Fibroblast of the aortic adventitia (primary cell): ENCODE measurements at places on chromosomes 3 and 15.

DNA sequence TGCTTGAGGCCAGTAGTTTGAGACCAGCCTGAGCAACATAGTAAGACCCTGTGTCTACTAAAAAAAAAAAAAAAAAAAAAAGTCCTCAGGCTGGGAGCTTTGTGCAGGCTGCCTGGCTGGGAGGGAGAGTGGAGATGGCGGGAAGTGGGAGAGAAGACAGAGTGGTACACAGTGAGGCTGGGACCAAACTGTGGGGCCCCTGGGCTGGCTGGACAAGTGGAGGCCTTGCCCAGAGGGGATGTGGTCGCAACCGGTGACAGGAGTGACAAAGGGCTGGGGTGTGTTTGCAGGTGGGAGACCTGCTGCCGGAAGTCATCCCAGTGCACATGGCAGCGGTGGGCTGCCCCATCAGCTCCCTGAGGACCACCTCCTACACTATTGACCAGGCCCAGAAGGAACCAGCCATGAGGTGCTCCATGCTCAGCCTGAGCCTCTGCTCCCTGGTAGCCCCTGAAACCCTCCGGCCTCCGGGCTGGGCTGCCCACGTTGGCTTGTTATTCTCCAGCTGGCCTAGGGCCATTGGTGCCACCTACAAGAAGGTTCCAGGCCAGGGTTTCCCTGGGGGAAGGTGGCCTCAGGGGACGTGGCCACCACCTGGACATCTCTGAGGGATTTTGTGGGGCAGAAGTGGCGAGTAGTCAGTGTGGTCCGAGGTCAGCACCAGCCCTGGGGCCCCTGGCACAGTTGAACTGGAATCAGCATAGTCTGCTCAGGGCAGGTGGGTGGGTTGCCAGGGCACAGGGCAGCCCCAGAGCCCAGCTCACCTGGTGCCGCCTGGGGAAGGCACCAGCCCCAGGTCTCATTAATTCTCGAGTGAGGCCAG, 22.7 kb downstream of the ACAA1 start:
- DNase-seq = no peak

GRCh38 chr15:71336671-71337070, 221.4 kb downstream of the THSD4 start:
- DNase-seq = no peak

DNA sequence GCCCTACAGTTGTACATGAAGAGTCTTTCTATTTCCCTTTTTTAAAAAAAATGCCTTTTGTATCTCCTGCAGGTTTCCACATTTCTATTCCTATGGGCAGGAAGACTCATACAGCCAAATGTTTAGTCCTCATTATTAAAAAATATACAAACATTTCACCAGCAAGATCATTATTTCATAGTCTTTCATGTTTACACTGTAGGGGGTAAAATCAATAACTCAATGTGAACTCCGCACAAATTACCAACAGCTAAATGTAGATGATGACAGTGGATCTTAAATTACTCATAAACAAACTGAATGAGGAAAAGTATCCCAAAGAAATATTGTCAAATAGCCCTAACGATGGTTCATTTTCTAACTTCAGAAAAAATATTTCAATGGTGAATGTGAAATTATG, 99.5 kb downstream of the MAGI1 start:
- DNase-seq = no peak

- no peak for DNase-seq
Observed at GRCh38 chr3:191401775-191402357, 59.1 kb upstream of the PYDC2 start.

- no peak for DNase-seq
Observed at GRCh38 chr3:103953796-103954195, 1412.9 kb upstream of the ALCAM start.

DNA sequence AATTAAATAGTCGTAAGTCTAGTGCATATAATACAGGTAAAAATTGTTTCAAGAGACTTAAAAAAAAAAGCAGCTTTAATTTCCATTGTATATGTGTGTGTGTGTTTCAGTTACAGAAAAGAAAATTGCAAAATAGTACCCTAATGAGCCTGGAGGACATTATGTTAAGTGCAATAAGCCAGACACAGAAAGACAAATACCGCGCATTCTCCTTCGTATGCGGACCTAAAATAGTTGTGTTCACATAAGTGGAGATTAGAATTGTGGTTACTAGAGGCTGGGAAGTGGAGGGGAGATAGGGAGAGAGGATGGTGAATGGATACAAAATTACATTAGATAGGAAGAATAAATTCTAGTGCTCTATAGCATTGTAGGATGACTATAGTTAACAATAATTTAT, 3.6 kb downstream of the MESD start:
- no peak for DNase-seq

DNA sequence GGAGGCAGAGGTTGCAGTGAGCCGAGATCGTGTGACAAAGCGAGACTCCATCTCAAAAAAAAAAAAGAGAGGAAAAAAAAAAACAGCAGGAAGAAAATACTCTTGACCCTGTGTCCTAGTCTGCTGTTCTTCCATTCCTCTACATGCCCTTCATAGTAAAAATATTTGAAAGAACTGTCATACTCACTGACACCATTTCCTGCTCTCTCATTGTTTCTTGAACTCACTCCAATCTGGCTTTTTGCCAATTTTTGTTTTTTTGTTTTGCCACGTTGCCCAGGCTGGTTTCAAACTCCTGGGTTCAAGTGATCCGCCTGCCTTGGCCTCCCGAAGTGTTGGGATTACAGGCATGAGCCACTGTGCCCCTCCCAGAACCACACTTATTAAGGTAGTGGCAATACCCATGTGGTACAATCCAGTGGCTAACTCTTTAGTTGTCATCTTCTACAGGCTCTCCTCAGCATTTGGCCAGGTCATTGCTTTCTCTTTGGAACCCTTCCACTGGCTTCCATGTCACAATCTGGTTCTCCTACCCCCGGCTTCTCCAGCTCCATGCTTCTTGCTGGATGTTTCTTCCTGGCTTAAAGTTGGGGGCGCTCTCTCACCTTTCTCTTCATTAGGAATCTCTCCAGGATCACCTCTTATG, 238.2 kb upstream of the C2CD4B start:
- peak; percentile 69 for DNase-seq

GRCh38 chr3:188510366-188510765, 356.4 kb downstream of the LPP start:
- peak; percentile 72 for DNase-seq

DNA sequence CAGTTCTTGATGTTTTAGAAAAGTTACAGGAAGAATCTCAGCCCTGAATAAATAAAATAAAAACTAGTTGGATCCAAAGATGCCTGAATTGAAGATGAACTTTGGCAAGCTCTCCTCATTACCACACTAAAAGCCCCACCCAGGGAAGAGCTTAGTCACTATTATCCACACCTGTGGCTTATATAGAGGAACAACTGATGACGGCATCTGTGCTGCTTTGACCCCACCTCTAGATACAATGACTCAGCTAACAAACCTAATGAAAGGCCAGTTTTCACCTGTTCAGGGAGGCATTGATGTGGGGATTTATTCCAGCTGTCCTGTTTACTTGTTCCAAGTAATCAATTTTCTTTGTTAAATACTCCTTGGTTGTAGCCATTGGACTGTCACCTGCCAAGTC, 604.7 kb upstream of the EPHA6 start:
- DNase-seq = no peak

GRCh38 chr3:141646760-141647561, 91.1 kb upstream of the RNF7 start:
- DNase-seq = peak; percentile 29

DNA sequence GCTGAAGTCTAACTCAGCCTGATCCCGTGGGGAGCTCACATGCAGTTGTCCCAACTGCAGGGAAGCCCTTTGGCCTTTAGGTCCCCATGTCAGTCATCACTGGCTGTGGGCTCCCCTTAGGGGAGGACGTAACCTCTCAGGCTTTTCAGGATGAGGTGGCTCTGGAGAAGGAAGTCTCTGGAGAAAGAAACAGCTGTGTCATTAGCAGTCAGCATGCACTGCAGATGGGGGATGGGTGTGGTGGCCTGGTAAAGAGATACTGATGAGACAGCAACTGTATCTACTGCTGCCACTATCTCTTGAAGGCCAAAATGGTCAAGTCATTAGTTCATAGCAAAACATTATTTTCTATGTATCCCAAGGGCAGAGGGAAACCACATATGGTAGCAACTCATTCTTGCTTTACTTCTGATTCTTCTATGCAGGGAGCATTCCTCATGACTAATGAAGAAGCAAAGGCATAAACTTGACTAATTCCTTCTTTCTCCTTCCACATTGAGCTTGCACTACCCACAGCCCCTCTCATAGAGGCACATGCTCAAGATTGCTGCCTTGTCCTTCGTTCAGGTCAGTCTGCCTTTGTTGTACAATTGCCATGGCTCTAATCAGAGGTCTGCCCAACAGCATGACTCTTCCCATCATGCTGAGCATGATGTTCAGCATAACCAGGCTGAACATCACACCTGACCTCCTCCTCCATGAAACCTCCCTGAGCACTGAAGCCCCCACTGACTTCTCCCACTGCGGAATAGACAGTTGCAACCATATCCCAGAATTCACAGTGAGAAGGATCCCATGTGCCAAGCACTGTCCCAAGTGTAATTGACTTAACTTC, 47.8 kb upstream of the TMEM158 start:
- no peak for DNase-seq

GRCh38 chr15:63046917-63047760, 4.6 kb downstream of the TPM1 start:
- DNase-seq = peak; percentile 63

DNA sequence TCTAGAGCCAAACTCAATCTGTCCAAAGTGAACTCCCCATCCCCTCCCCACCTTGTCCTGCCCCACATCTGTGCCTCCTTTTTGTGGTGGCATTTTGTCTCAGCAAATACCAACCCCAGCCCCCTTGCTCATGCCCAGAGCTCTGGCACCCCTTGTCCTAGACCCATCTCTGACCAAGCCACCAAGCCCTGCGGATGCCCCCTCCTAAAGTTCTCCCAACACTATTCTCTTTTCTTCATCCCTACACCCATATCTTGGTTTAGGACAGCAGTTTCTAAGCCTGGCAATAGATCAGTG, 17.7 kb downstream of the ACAA1 start:
- DNase-seq = no peak

- DNase-seq = no peak
Observed at GRCh38 chr15:92576597-92577200, 78.9 kb downstream of the FAM174B start.

- no peak for DNase-seq
Observed at GRCh38 chr3:143081844-143082778, 37.5 kb upstream of the CHST2 start.

- DNase-seq = no peak
Observed at GRCh38 chr3:184379358-184380184, at the start of gene CHRD. CHRD (plus strand) TSS chr3:184380054; CDS start chr3:184380319, 265 bp downstream.

DNA sequence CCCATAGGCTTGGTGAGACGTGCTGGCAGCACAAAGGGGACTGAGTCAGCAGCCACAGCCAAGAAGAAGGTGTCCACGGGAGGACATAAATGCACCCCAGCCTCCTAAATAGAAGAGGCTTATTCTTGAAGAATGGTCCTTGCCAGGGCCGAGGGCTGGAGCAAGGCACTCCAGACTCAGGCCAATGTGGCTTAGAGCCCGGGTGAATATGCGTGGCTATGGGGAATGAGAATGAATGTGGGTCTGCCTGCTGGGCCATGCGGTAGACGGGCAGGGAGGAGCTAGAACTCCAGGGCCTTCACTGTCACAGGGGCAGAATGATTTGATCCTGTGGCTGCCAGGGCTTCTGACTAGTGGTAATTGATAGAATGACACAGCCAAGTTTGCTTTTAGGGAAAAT, 34.0 kb downstream of the DHX30 start:
- no peak for DNase-seq

GRCh38 chr3:31573036-31573779, 40.5 kb downstream of the STT3B start:
- no peak for DNase-seq

DNA sequence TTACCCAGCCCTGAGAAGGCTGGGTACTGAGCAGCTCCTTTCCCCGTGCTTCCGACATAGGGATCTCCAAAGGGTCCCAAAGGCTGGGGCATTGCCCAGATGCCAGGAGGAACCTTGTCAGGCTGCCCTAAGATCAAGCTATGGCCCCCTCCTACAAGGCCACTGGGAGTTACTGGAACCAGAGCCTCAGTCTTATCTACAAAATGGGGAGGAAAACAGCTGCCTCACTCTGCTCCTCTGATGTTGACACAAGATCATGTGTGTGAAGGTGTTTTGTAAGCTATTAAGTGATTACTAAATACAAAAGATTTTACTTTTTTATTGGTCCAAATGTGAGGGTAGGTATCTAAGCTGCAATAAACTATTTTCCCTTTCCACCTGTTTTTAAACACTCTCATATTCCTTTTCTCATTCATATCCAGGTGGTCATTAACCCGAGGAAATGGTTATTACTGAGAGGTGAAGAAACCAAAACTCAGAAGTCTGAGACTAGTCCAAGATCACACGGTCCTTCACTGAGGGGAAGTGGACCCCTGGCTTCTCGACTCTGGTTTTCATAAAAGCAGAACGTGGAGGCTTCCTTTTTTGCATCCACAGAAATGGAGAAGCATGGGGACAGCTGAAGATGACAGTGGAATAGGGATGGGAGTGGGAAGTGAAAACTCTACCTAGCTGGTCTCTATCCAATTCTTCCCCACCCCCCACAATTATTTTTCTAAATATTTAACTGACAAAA, 1.7 kb downstream of the ARPIN start:
- DNase-seq = no peak

- DNase-seq = no peak
Observed at GRCh38 chr3:113575206-113575605, 42.9 kb downstream of the SIDT1 start.

GRCh38 chr3:73070675-73071575, 9.5 kb downstream of the EBLN2 start:
- peak; percentile 87 for DNase-seq

DNA sequence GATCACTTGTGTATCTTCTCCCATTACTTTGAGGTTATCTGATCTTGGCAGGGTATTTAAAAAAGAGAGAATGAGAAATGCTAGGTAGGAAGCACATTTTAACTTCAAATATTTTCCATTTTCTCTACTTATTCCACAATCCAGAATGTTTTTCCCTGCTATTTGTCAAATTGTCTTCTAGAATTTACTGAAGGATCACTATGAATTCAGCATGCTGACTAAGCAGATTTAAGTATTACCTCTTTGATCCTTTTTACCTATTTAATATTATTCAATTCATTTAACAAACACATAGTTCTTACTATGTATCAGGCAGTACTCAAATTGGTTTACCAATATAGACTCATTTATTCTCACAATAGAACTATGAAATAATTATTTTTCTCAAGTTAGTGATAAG, 463.4 kb upstream of the ARL6 start:
- DNase-seq = no peak

DNA sequence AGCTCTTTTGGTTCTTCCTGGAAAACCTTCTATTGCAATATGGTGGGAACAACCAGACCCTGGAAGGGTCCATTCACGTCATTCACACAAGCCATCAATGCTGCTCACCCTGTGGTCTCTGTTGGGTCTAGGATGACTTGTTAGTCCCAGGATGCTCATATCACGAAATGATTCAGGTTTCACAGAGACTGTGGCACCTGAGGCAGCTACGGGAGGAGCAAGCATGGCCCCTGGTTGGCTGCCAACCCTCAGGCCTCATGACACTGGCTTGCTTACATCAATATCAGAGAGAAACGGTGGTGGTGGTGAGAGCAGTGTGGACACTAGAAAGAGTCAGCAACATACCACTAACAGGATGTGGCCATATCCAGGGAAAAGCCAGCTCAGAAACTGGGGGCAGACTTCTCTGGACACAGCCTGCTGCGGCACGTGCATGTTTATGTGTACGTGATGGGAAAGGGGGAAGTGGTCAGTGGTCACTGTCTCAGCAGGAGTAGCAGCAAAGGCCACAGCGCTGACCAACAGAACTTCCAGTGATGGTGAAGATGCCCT, 208.9 kb upstream of the ST8SIA2 start:
- no peak for DNase-seq
